ENCODE measurements at places on chromosomes 12 and 14.

GRCh38 chr14:58301416-58301815 lies 3.1 kb downstream of the ARID4A start:
- DNase-seq = no peak

DNA sequence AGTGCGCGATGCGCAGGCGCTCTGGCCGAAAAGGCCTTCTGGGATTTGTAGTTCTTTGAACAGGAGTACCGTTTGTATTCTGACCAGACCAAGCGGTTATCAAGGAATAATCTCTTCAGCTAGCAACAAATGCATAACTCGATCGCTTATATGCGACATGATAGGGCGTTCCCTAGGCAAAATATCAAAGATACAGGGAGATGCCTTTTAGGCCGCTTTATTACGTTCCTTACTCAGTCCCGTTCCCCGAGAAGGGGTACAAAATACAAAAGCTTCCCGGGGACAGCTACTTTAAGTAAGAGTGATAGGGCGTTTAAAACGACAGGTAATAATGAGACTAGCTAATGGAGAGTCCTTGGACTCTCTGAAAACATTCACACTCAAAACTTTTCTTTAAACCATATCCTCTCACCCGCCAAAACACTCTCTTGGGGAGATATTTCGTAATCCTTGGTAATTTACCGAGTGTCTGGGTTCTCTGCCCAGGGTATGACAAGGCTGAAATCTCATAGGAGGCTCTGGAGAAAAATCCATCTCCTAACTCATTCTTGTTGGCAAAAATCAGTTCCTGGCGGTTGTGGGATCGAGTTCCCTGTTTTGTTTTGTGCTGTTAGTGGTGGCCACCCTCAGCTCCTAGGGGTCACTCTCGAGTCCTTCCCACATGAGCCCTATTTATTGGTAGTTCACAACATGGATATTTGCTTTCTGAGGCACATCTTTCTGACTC lies 412 bp upstream of the SNW1 start:
- peak; percentile 55 for DNase-seq

DNA sequence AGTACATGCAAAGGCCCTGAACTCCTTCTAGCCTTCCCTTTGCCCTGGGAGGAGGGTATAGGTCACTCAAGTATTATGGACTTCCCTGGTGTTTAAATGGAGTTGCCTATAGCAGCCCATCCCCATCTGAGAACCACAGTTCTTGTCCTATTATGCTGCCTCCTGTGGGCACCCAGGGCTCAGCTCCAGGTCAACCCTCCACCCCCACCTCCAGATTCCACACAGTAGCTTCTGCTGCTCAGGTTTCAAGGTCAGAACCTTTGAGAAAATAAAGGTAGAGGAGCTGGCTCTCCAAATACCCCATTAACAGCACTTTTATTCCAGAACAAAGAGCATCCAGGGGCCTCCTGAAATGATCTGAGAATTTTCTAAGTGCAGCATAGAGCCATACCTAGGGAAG lies 57.4 kb downstream of the ACTN1 start:
- peak; percentile 77 for DNase-seq

DNA sequence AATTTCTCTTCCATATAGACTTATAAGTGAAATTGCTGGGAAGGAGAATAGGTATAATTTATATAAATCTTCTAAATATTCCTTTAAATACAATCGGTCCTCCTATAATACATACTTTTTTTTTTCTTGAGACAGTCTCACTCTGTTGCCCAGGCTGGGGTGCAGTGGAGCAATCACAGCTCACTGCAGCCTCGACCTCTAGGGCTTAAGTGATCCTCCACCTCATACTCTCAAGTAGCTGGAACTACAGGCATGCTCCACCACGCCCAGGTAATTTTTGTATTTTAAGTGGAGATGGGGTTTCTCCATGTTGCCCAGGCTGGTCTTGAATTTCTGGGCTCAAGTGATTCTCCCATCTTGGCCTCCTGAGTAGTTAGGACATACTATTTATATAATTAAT lies 29.7 kb upstream of the NPFF start:
- no peak for DNase-seq

- no peak for DNase-seq
Observed at GRCh38 chr14:48008646-48009045, 333.2 kb upstream of the MDGA2 start.

DNA sequence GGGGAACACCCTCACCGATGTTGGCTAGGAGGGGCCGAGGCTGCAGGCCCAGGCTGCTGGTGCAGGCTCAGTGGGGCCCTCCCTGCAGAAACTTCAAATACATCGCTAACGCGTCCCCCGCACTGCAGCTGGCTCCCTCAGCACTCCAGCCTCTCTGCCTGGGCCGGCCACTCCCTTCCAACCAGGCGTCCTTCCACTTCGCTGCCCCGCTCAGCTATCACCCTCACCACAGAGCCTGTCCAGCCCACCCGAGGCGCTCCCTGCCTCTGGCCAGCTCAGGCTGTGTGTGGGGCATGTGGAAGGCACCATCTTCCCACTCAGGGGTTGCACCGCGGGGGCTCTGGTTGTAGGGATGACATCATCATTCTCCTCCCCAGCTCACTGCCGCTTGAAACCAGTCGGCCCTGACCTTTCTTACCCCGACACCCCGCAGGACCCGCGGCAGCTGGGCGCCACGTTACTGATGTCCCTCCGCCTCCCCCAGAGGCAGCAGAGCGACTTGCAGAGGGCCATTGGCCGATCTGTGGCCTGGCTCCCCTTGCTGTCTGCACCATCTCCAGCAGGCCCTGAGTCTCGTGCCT lies 199.9 kb upstream of the RTL1 start:
- DNase-seq = peak; percentile 72

Measured in H7 (cell line).